ENCODE measurements at places on chromosomes 5 and 9. TPM values are rescaled to one million over a fixed set of nuclear protein-coding genes. Genes with fewer than 3 reads are reported as not detected.
A peak's percentile ranks its signal among the peaks of the same experiment; 100 is the strongest.

FBXL7 gene
- 3.3 TPM for total RNA-seq

TAF11L9 gene
- total RNA-seq, result not detected

LHX3 gene
- not detected for total RNA-seq

IFNA21 gene
- not detected for total RNA-seq

DNA sequence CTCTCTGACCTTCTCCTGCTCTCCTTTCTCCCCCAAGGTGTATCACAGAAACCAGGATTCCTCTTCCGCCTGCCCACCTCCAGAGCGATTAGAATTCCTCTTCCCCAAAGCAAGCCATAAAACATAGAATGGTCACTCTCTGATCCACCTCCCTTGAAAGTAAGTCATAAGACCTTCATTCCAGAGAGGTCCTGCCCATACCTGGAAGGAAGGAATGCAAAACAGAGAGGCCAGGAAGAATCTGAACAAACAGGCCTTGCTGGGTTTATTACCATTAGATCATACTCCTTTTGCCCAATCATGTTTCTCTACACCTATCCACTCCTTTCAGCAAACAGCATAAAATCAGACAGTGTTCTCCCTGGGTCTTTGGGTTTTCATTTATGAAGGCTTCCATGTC lies 21.0 kb downstream of the CDKL3 start:
- no peak for DNase-seq

DNA sequence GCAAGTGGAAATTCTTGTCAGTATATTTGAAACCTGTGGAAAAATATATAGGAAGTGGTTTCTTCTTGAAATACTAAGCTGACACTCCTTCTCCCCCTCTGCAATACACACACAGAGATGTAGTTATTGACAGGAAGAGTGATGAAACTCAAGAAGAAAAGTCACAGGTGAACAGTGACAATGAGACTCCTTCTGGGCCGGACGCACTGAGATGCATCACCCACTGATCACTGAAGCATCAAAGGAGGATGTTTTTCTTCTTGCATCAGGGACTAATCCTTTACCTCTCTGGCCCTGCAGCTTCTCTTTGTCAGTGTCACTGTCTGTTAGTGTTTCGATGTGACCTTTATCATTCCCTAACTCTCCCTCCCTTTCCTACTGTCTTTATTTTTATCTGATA lies 1864.2 kb upstream of the C9orf72 start:
- no peak for DNase-seq

DNA sequence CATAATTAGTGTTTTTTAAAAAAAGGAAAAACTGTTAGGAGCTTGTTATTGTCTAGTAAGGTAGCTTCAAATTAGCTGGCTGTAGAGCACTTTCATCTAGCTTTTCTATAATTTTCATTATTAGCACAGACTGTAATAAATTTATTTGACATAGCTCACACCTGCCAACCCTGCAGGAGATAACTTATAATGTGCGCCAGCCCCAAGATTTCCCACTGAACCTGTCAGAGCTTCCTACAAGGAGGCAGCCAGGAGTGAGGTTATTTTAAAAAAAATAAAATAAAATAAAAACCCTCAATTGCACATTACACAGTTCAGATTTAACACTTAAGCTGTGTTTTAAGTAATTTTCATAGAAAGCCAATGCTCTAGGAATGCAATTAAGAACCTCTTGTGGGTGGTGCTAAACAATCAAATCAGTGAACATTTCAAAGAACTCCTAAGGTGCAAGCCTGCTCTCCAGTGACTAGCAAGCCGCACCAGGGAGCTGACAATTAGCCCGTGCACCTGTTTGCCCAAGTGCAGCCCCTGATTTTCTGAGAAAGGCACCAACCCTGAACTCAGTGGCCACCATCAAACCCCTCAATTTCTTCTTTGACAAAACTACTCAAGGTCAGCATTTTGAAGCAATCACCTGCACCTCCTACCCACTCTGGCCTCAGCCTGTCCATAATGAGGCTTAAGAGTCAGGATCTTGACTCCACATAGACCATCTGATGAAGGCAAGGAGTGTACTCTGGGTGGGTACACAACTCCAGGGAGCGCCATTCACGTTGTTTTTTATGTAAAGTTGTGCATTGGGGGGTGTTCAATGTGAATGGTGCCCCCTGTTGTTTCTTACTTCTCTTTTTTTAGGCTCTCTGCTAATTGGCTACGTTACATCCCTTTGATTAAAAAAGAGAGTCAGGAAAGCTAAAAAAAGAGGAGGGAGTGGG lies 385.3 kb upstream of the WWC1 start:
- DNase-seq, result no peak

IFNA5 gene
- not detected for total RNA-seq

GPR151 gene
- total RNA-seq, result not detected

DNA sequence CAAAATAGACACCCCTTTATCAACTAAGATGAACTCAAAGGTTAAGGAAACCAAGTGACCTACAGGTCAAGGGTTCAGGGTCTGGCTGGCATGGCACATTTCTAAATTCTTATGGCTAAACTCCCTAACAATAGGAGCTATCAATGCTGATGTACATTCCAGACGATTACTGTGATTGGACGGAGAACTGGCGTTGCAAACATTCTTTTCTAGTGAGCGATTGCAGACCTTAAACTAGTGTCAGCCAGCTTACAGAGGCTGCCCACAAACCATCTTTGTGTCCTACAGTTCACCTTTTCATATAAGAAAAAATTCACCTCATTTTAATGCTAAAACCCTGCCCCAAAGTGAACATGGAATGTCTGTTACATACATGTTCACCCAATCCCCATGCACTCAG lies 382.9 kb downstream of the MAT2B start:
- DNase-seq, result peak; percentile 37

MZB1 gene
- not detected for total RNA-seq

- DNase-seq, result no peak
Observed at GRCh38 chr5:102313912-102314311, 17.8 kb upstream of the SLCO4C1 start.

- no peak for DNase-seq
Observed at GRCh38 chr5:104048231-104048630, 485.6 kb upstream of the NUDT12 start.

- no peak for DNase-seq
Observed at GRCh38 chr5:37206736-37207135, 42.4 kb downstream of the CPLANE1 start.

- DNase-seq, result no peak
Observed at GRCh38 chr9:134073500-134073899, 5.7 kb upstream of the BRD3 start.

DNA sequence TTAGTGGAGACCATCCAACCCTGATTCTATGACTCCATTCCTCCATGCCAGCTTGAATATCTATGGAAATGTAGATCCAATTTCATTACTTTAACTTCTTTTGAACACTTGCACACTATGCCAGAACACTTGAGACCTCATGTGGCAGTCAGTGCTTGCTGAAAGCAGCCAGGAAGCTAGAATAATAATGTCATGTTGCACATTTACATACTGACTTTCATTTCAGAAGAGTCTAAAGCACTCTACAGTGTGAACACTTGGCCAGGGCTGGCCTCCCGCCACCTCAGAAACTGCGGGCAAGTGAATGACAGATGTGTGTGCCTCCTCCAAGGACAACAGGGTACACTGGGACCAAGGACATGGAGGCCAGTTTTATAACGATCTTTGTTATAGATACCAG lies 97.3 kb downstream of the SLF1 start:
- DNase-seq, result no peak

- no peak for DNase-seq
Observed at GRCh38 chr9:88716596-88717290, 181.8 kb downstream of the NXNL2 start.

ZNF366 gene
- total RNA-seq, result not detected

DNA sequence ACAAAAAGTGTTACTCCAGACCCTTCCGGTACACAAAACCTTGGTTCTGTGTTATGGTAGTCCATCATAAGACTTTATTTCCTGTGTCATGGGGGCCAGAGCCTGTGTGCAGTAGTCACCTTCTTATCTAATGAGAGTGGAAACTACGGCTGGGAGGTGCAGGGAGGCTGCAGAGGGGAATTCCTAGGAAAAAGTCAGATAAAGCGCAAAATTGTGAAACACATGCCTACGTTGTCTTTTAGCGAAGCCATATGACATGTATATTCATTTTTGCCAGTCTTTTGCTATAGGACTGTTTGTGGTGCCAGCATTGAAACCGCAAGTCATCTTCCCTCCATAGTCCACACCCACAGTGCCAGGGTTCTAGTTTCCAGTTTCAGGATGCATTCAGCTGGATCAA lies 80.7 kb downstream of the PPARGC1B start:
- DNase-seq, result no peak

DNA sequence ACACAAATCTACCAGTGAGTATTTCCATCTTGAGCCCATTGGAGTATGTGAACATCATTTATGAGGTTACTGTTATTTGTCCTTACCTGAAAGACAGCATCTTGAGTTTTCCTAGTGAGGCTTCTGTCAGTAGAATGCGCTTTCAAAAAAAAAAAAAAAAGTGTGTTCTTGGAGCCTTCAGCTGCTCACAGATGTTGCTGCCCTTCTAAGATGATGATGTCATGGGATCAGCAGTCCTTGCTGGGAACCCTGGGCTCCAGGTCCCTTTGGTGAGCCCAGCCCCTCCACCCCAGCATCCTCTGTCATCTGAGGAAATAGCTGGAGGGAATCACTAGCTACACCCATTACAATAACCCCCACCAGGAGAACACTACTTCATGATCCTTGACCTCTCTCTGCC lies 83.3 kb downstream of the ATPSCKMT start:
- no peak for DNase-seq
